ENCODE measurements at places on chromosomes 2 and 18.

DNA sequence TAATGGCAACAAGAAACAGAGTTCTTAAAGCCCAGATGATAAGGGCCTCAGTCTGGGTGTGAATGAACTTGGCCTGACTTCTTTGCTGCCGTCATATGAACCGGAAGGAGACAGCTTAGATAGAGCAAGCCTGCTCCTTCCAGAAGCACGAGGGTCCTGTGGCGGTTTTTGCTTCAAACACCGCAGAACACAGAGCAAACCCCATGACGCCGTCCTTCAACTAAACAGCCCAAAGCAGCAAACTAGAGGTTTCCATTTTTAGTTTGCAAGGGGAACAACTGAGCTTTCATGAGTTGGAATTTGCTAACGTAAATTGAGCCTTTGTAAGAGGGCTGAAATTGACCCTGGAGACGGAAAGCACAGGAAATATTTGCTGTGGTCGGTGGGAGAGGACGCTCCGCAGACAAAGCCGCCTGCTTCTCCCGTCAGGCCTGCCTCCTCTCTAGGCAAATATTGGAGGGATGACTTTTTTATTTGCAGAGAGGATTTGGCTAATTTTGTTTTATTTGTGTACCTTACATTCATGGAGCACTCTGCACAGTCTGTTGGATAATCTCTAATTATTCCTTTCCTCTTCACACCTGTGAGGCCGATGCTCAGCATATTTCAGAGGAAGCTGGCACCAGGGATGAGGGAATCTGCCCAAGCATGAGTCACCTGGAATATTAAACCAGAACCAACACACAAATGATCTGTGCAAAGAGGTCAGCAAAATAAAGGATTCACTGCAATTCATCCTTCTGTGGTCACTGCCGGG, 134.0 kb upstream of the NCK2 start:
- no peak for DNase-seq

DNA sequence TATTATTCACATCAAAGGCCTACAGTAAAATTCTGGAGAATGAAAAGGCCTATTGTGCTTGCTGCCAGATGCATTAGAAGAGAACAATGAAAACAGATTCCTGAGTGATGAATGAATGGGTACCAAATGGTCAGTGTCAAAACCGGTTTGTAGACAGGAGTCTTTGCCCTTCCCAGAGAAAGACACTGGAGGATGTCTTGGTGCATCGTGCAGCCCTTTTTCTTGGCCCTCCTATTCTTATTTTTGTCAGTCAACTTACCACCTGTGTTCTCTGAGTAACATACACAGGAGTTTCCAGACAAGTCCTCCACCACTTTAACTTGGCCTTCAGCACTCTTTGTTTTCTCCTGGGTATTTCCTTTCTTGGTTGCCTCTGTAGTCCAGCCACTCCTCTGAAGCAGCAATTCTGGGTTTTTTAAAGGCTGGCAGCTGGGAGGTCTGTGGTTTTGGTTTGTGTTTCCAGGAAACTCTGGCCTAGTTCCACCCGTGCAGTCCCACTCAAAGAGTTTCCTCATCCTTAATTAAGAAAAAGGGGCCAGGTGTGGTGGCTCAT, 29.4 kb downstream of the PSTPIP2 start:
- no peak for DNase-seq

DNA sequence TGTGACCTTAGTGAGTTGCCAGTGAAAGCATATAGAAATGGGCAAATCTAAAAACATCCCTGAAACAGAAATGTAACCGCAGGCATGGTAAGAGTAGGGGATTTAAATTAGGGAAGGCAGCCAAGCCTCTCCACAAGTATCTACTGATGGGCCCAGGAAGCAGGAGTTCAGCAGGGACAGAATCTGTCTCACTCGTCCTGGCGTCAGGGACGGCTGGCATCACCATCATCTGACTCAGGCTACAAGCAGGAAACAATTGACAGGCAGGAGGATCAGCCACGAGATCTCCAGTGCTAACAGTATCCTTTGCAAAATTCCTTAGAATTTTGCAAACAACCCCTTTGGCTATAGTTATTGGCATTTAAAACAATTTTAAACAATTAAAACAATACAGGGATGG, 61.3 kb downstream of the SMAD4 start:
- no peak for DNase-seq

DNA sequence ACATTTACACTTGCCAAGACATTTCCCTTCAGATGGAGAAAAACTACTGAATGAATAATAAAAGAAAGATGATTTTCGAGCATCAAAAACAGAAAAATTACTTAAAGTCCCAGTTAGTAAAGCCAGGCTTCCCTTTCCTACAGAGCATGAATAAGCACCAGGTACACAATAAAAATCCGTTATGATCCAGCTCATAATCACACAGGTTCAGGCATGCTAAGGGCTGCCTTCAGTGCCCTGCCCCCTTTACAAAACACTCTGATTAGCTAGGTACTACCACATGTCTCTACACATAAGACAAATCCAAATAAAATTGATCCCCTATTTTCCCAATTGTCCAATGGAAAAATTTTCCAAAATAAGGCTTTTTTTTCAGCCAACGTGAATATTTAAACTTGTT, 413.2 kb upstream of the LRATD1 start:
- no peak for DNase-seq

DNA sequence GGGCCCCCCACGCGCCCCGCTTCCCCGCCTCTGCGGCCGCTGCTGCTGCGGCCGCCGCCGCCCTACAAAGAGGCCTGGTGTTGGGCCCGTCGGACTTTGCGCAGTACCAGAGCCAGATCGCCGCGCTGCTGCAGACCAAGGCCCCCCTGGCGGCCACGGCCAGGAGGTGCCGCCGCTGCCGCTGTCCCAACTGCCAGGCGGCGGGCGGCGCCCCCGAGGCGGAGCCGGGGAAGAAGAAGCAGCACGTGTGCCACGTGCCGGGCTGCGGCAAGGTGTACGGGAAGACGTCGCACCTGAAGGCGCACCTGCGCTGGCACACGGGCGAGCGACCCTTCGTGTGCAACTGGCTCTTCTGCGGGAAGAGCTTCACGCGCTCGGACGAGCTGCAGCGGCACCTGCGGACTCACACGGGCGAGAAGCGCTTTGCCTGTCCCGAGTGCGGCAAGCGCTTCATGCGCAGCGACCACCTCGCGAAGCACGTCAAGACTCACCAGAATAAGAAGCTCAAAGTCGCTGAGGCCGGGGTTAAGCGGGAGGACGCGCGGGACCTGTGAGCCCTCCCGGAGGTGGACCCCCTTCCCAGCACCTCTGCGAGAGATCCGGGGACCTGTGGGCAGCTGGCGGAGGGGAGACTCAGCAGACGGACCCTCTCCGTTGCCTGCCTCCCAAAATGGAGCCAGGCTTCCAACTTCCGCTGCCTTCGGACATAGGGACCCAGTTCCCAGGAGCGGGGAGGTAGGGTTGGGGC, 1.9 kb downstream of the SP5 start:
- DNase-seq, result peak; percentile 31

- no peak for DNase-seq
Observed at GRCh38 chr2:195410074-195410671, 246.9 kb upstream of the SLC39A10 start.

GRCh38 chr2:182187130-182187529, 201.5 kb downstream of the PPP1R1C start:
- no peak for DNase-seq

DNA sequence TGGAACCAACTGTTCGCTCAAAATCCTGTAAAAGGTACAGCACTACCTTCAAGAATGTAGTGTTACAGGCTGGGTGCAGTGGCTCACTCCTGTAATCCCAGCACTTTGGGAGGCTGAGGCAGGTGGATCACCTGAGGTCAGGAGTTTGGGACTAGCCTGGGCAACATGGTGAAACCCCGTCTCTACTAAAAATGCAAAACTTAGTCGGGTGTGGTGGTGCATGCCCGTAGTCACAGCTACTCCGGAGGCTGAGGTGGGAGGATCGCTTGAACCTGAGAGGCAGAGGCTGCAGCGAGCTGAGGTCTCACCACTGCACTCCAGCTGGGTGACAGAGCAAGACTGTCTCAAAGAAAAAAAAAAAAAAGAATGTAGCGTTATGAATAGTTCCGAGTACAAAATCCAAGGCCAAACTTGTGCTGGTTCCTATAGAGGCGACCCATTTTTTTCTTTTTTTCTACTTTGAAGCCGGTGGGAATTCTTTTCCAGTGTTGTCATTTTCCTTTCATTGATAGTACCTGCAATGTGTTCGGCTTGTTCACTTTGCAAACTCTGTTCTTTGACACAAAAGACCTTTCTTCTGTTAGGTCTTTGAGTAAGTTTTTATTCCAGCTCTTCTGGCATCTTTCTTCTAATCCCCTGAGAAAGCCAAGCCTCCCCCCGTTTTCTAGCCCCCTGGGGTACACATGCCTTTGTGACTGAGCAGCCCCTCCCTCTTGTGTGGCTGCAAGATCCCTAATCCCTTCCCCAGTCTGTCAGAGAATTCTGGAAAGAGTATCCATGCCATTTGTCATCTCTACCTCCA, 25.1 kb downstream of the INPP5D start:
- DNase-seq, result no peak

GRCh38 chr18:74492259-74492658, 3.9 kb upstream of the CNDP2 start:
- no peak for DNase-seq

GRCh38 chr2:36717603-36718266, 21.2 kb downstream of the VIT start:
- no peak for DNase-seq

DNA sequence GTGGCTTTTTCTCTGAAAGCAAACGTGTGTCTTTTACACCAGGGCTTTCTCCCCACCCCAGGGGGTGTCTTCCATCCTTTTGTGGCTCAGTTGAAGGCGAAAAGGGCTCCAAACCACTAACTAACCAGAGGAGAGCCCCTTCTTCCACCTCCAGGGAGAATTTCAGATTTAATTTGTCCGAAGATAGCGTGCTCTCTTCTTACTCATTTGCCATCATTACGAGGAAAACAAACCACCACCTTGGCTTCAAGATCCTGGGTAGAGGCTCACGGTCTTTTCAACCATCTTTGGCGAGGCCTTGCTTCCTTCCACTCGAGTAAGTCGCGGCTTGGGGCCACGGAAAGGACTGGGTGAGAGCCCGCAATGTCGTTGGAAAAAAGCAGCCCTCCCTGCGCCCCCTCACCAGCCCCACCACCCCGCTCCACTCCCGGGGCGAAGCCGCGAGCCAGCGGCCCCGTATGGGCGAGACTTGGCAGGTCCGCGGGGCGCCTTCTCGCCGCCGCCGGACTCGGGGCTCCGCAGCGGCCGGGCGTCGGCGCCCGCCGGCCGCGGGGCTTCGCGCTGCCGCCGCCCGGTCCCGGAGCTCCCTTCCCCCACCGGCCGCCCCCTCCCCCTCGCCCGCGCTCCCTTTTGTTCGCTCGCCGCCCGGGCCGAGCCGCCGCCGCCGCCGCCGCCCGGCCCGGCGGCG, 1.7 kb upstream of the ZNF532 start:
- no peak for DNase-seq

DNA sequence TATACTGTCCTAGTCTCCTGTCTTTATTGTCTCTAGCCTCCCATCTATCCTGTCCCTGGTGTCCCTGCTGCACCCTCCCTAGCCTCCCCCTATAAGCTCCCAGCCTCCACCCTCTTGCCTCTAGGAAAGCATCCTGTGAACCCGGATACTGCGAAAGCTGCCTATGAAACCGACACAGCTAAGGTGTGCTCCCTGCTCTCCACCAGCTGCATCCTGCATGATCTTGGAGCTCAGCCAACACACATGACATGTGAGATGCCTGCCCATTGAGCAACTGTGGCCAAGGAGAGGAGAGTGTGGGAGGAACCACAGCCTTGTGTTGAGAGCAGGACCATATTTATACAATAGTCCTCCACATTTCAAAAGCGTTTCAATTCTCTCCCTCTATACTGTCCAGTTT, 187.1 kb downstream of the ZBTB7C start:
- DNase-seq, result peak; percentile 16

DNA sequence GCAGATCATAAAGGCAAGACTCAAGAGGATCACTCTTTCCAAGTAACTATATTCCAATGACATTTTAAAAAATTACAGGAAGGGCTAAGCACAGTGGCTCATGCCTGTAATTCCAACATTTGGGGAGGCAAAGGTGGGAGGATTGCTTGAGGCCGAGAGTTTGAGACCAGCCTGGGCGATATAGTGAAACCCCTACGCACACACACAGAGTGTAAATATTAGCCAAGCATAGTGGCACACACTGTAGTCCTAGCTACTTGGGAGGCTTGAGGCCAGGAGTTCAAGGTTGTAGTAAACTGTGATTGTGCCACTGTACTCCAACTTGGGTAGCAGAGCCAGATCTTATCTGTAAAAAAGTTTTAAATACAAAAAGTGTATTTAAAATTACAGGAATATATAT, 450.2 kb upstream of the NRP2 start:
- DNase-seq, result no peak

All from activated naive CD4-positive, alpha-beta T cell treated with Interleukin-2 at 50 U/mL for 16 hours (primary cell).